ENCODE measurements at places on chromosomes 16 and 17.

GRCh38 chr17:46194393-46195216, 1.4 kb upstream of the KANSL1 start:
- DNase-seq: peak; percentile 91

DNA sequence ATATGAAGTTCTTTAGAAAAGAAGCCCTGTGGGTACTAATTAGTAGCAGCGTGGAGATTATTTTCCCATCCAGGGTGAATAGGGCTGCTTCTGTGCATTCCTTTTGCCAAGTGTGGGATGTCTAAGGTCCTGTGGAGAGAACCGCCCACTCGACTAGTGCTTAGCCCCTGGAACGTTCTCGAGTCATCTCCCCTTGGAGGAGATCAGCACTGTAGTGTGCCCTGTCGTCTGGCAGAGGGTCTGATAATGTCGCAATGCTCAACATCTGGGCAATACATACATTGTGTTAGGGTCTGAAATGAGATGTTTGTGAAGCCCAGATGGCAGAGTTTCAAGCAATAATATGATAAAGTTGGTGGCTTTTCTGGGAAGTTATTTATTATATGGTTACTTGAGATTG, 64.8 kb downstream of the SPECC1 start:
- DNase-seq: no peak

GRCh38 chr17:72529386-72529785, 408.6 kb downstream of the SOX9 start:
- DNase-seq: no peak

GRCh38 chr16:20683812-20684211, 13.7 kb downstream of the ACSM1 start:
- DNase-seq: no peak

DNA sequence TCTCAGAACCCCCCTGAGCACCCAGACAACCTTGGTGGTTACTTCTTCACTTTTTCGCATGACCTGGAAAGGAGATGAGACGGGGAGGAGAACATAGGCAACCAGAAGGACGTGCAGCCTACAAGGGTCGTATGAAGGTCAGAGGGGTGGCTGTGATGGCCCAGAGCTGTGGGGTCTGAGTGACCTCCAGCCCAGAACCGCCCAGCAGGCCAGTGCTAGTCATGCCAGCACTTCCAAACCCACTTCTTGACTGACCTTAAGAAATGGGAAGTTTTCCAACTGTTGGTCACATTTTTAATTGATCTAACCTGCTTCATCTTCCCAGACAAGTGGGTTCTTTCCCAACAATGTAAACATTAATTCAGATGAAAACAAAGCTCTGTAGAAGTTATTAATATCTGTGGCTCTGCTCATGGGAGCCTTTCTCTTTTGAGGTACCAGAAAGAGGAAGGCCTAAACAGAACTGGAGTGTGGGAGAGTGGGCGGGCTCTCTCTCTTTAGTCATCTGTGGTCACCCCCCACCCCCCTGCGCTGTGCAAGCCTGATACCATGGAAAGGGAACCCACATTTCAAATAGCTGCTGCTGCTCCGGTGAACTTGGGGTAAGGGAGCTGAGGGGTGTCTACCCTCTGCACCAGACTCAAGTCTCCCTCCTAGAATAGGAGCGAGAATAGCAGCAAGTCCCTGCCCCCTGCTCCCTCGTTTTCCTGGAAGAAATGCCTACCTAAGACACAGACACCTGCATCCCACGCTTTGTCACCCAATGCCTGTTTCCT, 101.6 kb downstream of the RAB11FIP4 start:
- DNase-seq: peak; percentile 28

- DNase-seq: no peak
Measured at GRCh38 chr17:76912421-76913164, 44.4 kb downstream of the MGAT5B start.

GRCh38 chr16:25568991-25569390, 122.8 kb upstream of the HS3ST4 start:
- no peak for DNase-seq

GRCh38 chr17:38534498-38534885, 71.3 kb downstream of the SRCIN1 start:
- DNase-seq: no peak

- no peak for DNase-seq
Measured at GRCh38 chr17:4599505-4600281, 15.4 kb downstream of the SMTNL2 start.

- DNase-seq: peak; percentile 55
Measured at GRCh38 chr16:25060920-25061319, 45.8 kb upstream of the ARHGAP17 start.

GRCh38 chr16:1723450-1724147, 17.6 kb downstream of the MAPK8IP3 start:
- peak; percentile 26 for DNase-seq

- DNase-seq: no peak
Measured at GRCh38 chr17:12773153-12773552, 16.1 kb upstream of the ARHGAP44 start.

DNA sequence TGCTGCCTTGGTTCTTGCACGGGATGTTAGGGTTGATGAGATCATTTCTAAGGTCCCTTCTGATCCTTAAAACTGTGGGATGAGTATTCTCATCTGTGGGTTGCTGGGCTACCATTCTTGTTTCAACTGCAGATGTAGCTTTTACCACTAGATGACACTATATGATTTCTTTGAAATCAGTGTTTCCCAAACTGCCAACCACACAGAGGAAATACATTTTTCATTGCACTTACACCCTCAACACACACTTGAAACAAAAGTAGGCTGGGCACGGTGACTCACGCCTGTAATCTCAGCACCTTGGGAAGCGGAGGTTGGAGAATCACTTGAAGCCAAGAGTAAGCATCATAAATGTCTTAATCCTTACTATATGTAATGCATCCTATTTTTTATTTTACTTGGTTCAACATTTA, 15.3 kb downstream of the LCMT1 start:
- DNase-seq: peak; percentile 17

DNA sequence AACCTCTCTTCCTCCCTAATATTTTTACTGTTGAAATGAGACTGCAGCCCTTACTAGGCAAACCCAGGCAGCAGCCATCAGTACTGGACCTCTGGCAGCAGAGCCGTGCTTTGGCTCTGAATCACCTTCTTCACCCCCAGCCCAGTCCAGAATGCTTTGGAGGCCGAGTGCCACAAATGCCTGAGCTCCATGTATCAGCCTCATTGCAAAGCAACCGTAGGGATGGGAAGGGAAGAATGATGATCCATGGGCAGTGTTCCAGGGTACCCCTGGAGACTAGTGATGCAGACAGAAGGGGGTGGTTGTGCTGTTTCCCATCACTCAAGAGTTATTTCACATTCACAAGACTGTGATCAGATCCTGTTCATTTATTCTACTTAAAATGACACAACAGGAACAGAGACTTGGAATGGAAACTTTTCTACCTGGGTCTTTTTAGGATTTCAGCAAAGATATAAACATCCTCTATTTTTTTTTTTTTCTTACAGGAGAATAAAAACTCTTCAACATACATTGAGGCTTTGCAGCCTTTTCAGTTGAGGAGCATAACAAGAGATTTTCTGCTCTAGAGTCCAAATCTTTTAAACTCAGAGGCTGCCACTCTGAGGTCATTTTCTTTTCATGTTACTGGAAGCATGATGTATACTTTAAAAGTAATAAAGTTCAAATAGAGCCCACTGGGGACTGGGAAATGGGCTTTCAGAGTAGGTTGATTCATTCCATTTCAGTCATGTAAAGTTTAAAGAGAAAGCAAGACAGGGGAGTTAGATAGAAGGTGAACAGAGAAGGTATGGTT, 138.3 kb downstream of the KCNJ2 start:
- no peak for DNase-seq

- DNase-seq: peak; percentile 53
Measured at GRCh38 chr16:3578610-3579551, 1.7 kb upstream of the NLRC3 start.

All from central memory CD4-positive, alpha-beta T cell (primary cell).